Left hindlimb (tissue), 1 donor: ENCODE measurements at places on chromosomes 3 and 15.
A peak's percentile ranks its signal among the peaks of the same experiment; 100 is the strongest.

GRCh38 chr3:197736010-197736490, 654 bp downstream of the RUBCN start:
- DNase-seq = peak; percentile 43

DNA sequence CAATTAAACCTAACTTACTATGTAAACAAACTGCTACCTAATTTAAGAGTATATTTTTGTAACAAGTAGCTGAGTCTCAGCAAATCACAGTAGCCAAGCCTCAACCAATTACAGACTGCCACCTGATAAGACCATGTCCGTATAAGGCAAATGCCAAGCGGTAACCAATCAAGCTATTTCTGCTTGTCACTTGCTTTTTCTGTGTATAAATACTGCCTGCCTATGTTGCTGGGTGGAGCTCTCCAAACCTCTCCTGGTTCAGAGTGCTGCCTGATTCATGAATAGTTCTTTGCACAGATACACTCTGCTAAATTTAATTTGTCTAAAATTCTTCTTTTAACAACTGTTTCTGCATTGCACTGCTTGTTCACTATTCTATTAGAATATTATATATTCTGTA, 42.6 kb downstream of the ZNF148 start:
- no peak for DNase-seq

GRCh38 chr3:197525706-197526105, 30.1 kb downstream of the BDH1 start:
- no peak for DNase-seq

- DNase-seq = no peak
These were observed at the start of gene AHSG for GRCh38 chr3:186612721-186613636. Gene AHSG, plus strand, starts transcription at chr3:186613060. Its CDS starts 82 bp downstream, at chr3:186613142.

GRCh38 chr3:123758081-123758564, 126.0 kb downstream of the MYLK start:
- DNase-seq = no peak

DNA sequence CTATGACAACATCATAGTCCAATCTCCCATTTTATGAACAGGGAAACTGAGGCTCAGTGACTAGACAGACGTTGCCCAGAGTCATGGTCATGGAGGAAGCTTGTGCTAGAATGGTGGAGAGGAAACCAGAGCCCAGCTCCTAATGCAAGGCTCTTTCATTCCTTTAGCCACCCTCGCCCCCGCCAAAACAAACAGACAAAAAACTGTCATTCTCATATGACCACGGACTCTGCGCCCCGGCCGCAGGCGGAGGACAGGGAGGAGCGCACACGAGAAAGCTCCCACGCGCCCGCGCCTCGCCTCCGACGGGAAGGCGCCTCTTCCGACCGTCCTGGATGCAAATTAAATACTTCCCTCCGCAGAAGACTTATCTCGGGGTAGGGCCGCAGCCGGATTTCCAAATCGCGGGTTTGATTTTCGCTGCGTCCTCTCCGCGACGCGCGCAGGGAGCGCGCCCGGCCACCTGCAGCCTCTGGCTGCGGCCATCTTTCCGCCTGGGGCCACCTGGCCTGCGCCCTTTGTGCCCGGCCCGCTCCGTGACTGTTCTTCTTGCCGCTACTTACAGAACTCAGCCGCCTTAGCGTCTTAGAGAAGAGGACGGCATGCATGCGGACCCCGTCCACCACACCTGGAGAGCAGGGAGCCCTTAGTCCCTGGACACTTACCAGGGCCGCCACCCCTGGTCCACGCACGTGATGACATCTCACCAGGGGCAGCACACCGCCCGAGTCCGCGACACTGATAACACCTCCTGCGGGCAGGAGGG, 670 bp upstream of the ATP13A3 start:
- peak; percentile 50 for DNase-seq

DNA sequence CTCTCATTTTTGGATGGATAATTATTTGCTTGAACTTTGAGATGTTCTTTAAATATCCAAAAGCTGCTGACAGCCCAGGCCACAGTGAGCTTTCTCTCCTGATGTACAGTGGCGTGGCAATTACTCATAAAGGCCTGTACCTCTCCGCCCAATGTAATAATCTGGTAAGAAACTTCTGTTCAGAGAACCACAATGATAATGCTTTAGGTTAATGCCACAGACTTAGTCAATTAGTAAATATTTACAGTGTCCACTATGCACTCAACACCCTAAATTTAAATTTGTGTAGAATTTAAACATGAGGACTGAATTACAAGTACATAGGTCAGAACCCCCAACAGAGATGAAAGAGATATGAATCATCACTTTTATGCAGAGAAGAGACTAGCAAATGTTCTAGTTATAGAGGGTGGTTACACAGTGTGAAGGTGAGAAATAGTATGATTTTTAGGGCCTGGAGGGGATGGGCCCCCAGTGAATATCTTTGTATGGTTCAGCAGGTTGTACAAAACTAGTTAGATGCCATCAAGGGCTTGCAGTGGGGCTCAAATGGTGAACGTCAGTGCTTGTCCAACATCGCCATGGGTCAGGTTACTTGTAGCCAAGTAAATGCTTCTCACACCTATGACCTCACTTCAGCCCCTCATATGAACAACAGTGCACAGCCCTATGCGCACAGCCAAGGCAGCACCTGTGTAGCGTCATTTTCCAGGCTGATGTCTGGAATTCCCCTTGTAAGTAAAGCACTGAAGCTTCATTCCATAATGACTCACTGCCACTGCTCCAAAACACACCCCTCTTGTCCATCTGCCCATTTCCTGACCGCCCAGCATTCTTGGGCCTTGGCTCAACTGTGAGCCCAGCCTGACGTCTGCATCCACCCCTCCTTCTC, 13.3 kb downstream of the ABHD2 start:
- peak; percentile 80 for DNase-seq

DNA sequence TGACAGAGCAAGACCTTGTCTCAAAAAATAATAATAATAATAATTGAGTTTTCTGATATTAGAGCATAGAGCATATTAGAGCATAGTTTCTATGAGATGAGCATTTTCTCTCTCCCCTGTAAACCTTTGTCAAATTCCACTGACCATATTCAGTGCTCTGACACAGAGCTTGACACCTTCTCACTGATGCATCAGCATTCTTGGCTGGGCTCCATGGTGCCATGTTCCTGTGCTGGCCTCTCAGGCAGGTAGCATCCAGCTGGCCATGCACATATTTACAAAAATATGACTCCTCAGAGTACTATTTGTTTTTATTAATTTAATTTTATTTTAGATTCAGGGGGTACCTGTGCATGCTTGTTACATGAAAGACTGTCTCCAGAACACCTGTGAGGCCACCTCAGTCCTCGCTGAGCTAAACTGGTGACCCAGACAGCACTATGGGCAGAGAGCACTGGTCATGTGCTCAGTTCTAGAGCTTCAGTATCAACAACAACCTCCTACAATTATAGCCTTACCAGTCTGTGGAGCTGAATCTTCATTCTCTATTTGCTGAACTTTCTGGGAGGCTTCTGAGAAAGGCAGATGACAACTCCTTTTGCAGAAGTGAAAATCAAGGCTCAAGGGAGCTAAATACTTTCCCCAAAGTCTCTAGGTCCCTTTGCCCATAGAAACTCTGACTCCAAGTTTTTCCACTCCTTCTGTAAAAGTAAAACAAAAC, 21.6 kb upstream of the SLC28A2 start:
- no peak for DNase-seq

DNA sequence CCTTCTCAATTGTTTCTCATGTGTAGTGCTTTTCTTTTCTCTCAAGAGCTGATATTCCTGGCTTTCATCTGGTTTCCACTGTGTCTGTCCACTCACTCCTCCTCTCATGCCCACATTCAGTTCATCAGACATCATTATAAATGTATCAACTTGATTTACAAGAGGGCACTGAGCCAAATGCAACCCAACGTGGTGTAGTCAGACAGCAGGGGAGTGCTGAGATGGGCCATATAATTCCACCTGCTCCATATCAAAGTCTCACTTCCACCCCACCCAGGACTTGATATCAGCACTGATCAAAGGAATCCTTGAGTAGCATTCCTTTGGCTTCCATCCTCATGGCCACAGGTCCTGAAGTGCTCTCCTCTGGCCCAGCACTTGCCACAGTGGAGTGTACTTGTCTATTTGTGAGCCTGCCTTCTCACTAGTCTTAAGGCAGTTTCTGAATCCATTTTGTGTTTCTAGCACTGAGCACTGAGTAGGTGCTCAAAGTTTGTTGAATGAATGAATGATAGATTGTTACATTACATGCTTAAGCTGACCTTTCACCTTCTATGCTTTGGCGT, 252.8 kb downstream of the CLSTN2 start:
- no peak for DNase-seq

DNA sequence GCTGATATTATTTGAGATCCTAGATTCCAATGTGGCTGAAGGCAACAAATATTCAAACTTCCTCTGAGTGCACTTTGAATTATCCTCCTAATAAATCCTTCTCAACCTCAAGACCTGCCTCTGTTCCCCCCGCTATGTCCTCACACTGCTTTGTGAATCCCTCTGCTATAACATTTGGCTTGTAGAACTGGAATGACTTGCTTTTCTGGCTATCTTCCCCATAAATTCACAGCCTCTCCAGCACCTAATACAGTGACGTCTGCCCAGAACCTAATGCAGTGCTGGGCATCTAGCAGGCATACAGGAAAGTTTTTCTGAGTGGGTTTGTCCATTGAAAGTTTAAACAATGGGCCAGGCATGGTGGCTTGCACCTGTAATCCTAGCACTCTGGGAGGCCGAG, 643.9 kb upstream of the ADAMTS9 start:
- DNase-seq = no peak

DNA sequence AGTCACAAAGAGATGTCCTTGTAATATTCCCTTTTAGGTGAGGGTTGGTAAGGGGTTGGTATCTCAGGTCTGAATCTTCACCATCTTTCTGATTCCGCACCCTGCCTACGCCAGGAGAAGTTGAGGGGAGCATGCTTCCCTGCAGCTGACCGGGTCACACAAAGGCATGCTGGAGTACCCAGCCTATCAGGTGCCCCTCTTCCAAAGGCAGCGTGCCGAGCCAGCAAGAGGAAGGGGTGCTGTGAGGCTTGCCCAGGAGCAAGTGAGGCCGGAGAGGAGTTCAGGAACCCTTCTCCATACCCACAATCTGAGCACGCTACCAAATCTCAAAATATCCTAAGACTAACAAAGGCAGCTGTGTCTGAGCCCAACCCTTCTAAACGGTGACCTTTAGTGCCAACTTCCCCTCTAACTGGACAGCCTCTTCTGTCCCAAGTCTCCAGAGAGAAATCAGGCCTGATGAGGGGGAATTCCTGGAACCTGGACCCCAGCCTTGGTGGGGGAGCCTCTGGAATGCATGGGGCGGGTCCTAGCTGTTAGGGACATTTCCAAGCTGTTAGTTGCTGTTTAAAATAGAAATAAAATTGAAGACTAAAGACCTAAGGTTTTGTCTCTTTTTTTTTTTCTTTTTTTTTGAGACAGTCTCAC, 19.8 kb downstream of the TYRO3 start:
- no peak for DNase-seq

DNA sequence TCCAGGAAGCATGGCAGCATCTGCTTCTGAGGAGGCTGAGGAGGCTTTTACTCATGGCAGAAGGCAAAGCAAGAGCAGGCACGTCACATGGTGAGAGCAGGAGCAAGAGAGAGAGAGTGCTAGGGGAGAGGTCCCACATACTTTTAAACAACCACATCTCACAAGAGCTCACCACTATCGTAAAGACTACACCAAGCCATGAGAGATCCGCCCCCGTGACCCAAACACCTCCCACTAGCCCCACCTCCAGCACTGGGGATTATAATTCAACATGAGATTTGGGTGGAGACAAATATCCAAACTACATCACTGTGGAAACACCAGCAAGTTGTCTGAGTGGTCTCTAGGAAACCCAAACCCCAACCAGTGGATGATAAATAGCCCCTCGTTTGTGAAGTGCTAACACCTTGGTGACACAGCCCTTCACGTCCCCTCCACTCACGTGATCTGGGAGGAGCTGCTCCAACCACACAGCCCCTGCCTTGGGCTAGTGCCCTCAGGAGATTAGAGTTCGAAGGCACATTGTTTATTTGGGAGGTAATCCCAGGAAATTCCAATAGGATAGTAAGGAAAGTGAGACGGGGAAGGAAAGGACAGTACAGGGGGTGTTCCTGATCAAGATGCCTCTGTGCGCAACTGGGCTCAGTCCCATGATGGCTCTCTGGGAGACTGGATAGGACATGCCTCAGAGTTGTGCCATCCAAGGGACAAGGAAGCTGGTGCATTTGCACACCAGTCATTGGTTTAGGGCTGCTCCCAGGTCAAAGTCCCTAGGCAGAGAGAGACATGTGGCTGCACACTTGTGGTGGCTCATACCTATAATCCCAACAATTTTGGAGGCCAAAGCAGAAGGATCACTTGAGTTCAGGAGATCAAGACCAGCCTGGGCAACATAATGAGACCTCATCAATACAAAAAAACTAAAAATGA, 80.6 kb upstream of the CTNNB1 start:
- no peak for DNase-seq

DNA sequence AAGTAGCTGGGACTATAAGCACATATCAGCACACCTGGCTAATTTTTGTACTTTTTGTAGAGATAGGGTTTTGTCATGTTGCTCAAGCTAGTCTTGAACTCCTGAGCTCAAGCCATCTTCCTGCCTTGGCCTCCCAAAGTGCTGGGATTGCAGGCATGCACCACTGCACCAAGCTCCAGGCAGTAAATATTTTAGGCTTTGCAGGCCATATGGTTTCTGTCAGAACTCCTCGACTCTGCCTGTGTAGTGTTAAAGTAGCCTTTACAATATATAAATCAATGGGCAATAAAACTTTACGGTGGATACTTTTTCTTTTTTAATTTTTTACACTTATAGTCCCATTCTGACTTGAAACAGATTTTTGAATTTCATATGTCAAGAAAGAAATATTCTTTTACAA, 41.6 kb downstream of the DAG1 start:
- DNase-seq = no peak

- DNase-seq = peak; percentile 65
These were observed 397 bp downstream of the PLXND1 start for GRCh38 chr3:129605922-129606635.

- DNase-seq = peak; percentile 89
These were observed at the start of gene EPHA3 for GRCh38 chr3:89107461-89108290. Gene EPHA3, plus strand, starts transcription at chr3:89107621. Its CDS starts 128 bp downstream, at chr3:89107749.

DNA sequence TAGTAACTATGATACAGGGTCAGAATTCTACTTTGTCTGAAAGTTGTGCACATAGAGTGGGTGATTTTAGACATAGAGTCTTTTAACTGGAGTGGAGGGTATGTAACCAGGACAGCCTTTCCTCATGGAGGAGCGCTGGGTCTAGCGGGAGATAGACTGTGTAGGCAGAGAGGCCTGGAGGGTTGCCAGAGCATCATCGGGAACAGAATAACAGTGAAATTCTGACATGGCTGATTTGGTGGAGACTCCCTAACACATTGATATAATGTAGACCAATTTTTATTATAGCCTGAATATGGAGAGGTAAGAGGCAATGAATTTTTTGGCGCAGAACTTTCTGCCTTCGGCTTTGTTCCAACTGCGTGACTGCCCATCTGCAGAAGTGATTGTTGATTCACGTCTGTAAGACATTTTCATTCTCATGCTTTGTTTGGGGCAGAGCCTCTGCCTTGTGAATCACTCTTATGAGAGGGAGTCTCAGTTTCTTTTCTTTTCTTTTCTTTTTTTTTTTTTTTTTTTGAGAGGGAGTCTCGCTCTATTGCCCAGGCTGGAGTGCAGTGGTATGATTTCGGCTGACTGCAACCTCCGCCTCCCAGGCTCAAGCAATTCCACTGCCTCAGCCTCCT, 16.0 kb downstream of the LPP start:
- no peak for DNase-seq

GRCh38 chr15:38829086-38829485, 264.5 kb upstream of the RASGRP1 start:
- DNase-seq = no peak

- DNase-seq = no peak
These were observed 2.8 kb downstream of the EFHB start for GRCh38 chr3:19931180-19931692.

GRCh38 chr3:105594219-105594618, 227.5 kb downstream of the ALCAM start:
- DNase-seq = no peak
